ENCODE measurements at places on chromosomes 1 and 21. TPM values are rescaled to one million over a fixed set of nuclear protein-coding genes. Genes with fewer than 3 reads are reported as not detected.

The LYSMD1 gene
- total RNA-seq, result 6.5 TPM

The PIK3CD gene
- total RNA-seq, result 24.5 TPM

The CEPT1 gene
- 30.9 TPM for total RNA-seq

The AADACL4 gene
- not detected for total RNA-seq

The SYT11 gene
- 0.62 TPM for total RNA-seq
